ENCODE measurements at places on chromosomes 16 and 17.

- no peak for DNase-seq
These were observed 99.7 kb downstream of the VPS53 start for GRCh38 chr17:614653-615546.

DNA sequence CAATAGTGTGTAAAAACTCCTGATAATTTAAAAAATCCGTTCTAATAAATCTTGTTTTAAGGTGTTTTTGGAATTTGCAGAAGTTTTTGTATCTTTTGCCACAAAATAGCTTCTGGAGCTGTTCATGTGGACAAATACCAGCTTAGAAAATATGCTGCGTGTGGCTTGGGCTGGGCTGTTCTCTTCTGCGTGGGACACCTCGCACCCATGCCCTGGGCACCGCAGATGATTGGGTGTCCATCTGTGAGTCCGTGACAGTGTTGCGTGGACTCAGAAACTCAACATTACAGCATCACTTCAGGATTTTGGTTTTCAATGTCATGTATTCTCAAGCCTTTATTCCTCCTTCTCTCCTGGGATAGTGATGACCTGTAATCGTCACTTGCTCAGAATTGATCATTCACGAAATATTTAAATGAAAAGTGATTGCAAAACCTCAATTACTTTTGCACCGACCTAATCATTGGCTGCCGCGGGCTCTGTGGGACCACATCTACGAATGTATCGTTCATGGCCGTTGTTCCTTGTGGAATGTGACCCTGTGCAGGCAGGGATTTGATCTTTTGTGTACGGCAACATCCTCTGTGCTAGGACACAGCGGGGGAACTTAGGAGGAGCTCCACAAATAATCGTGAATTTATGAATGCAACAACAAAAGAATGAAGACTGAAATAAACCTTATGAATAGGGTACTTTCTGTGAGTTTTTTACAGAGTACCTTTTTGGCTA lies 210.3 kb upstream of the FOXF1 start:
- no peak for DNase-seq

DNA sequence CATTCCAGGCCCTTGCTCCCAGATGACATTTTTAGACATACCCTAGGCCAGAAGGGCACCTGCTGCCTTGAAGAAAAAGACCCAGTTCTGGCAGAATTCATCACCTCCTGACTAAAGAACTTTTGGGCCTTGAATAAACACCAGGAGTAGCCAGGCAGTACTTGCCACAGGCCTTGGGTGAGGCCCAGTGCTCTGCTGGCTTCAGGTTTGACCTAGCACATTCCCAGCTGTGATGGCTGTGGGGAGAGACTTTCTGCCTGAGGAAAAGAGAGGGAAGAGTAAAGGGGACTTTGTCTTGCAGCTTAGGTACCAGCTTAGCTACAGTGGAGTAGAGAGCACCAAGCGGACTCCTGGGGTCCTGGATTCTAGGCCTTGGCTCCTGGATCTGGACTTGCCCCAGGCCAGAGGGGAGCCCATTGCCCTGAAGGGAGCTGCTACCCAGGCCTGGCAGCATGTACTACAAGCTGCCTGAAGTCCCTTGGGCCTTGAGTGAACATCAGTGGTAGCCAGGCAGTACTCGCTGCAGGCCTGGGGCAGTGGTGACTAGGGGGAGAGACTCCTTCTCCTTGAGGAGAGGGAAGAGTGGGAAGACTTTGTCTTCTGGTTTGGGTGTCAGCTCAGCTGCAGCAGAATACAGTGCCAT lies 44.3 kb downstream of the ABCA8 start:
- no peak for DNase-seq

- DNase-seq: no peak
These were observed 33.3 kb upstream of the DYNLRB2 start for GRCh38 chr16:80507538-80507937.

DNA sequence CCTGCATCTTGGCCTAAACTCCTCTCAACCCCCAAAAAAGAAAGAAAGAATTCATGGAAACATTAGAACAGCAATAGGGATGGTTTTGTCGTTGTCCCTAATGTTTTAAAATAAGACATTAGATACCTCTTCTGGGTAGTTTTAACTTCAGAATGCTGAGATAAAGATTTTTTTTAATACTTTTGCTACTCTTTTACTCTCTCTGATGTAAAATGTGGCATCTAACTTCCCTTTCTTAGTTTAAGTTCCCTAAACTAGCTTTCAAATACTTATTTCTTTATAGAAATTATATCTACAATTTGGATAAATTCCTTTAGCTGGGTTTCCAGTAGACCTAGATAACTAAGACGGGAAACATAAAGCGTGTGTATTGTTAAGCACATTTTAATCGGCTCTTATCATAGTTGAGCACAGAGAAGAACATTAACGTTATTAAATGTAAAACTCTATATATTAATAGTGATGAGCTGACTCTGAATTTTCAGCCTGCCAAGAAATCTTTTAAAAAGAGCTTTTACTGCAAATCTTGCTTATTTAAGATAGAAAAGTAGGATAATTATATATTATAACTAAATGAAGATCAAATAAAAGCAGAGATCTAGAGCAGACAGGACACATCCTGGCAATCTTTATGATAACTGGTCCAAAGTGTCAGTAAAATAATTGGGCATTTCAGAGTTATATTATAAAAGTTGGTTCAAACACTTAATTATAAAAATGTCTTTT lies 183.2 kb downstream of the CYB561 start:
- no peak for DNase-seq

- no peak for DNase-seq
These were observed 1.5 kb upstream of the ABCC12 start for GRCh38 chr16:48157302-48157701.

DNA sequence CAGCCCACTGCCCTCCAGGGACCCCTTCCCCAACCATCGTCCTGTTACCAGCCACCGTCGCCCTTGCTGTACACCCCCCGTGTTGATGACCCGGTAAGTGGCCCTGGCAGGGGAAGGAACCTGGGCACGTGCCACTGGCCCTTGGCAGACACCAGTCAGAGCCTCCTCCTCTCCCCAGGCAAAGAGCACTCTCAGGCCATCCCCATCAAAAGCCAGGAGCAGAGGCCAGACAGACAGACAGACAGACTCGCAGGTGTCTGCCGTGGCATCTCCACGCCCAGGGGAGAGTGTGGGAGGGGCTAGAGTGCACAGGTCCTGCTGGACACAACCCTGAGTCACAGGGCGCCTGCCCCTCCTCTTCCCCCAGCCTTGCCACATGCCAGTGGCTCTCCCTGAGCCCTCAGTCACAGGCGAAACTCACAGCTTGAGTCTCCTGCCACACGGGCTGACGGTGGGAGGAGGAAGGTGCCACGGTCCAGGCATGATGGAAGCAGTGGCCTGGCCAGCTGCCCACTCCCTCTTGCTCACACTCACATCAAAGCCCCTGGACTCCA lies 7.8 kb downstream of the CLCN7 start:
- DNase-seq: no peak

DNA sequence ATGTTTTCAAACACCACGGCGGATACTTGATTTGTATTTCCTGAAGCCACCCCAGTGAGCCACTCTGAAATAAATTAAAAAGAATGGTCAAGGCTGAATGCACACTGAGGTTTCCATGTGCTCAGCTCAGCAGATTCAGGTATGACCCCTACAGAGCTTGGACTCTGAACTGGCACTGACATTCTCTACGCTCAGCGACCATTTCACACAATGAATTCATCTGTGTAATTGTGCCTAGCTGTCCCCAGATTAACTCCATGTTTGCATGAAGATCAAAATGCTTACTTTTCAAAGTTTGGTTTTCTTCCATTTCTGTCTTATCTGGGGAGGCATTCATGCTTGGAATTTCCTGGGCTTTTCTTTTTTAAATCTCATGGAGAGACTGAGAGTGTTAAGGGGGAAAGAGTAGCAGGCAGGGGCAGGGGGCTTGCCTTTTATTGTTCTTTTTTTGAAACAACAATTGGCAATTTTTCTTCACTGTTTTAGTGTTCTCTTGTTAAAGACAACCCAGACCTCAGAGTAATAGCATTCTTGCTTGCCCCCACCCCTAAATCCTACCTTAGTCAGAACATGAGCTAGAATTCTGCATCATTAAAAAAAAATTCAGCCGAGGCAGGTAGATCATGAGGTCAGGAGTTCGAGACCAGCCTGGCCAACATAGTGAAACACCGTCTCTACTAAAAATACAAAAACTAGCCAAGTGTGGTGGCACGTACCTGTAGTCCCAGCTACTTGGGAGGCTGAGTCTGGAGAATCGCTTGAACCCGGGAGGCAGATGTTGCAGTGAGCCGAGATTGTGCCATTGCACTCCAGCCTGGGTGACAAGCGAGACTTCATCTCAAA lies 85.5 kb upstream of the HNF1B start:
- no peak for DNase-seq

- DNase-seq: peak; percentile 29
These were observed 153.4 kb upstream of the PLCG2 start for GRCh38 chr16:81625544-81626153.

GRCh38 chr16:27424772-27425498 lies 23.0 kb downstream of the IL21R start:
- no peak for DNase-seq

- no peak for DNase-seq
These were observed 222.6 kb upstream of the CPHXL start for GRCh38 chr16:75948886-75949285.

DNA sequence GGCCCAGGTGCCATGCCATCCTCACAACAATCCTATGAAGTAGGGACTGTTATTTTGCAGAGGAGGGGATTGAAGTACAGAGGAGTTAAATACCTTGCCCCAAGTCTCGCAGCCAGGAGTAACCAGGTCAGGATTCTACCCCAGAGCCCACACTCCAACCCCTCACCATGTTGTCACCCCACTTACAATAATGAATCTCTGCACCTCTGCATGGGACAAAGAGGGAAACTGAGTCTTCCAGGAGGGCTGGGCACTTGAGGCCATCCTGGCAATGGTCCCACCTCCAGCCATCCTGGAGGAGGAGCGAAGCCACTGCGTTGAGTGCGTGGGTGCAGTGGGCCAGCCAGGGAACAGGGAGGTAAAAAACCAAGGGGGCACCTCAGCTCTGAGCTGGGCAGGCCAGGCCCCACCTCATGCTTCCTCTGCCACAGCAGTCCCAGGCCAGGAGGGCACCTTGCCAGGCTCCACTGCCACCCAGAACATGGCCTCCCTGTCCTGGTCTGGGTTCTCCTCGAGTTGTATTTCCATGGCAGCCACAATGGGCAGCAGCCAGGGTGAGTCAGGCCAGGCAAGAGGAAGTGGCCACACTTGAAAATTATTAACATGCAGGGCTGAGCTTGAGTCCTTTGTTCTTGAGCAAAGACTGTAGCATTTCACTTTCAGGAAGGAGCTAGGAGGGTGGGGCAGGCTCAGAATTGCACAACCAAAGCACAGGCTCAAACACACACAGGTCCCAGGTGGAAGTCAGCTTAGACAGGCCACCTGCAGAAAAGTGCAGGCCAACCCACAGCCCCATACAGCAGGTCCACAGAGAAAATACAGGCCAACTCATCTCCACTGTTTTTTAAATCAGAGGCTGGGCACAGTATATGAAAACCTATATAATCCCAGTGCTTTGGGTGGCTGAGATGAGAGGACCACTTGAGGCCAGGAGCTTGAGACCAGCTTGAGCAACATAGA lies 52.1 kb downstream of the CUEDC1 start:
- peak; percentile 66 for DNase-seq

DNA sequence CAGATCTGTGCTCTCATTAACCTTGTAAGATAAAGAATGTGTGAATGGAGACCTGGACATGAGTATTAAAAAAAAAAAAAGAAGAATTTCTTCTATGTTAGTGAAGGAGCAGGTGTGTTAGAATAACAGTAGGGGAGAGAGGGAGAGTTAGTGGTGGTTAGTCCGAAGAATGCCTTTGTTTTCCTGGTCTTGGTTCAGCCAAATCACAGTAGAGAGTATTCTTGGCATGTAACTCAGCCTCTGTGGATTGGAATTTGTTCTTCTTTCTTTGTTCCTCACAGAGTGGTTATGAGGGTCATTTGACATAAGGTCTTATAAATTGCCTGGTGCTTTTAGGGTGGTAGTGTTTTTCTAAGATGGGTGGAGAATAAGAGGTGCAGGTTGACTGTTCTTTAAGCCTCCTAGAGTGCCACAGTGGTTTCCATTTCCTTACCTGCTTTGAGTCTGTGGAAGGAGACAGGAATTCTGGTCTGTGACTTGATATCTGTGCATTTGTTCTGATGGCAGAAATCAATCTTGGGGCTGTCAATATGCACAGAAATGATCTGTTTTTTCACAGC lies 17.6 kb downstream of the NUP93 start:
- DNase-seq: no peak

GRCh38 chr17:59757881-59758385 lies 50.5 kb downstream of the VMP1 start:
- DNase-seq: no peak

- peak; percentile 99 for DNase-seq
These were observed 27.8 kb upstream of the ST6GALNAC1 start for GRCh38 chr17:76671123-76671911.

DNA sequence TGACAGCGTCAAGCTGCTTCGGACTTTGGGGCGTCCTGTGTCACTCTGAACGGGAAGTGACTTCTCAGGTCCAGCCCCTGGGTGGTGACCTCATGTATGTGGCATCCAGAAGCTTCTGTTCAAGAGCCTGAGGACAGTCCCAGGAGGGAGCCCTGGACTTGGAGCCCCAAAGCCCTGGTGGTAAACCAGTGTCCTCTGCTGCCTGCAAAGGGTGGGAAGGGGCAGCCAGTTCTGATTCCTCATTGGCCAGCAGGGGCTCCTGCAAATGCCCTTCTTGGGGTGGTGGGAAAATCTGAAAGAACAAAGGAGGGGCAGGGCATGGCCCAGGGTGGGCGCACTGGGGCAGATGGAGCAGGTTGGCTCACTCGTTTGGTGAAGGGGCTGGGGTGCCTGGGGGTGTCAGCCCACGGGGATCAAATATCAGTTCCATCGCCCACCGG lies 1.6 kb downstream of the OSGIN1 start:
- DNase-seq: no peak

GRCh38 chr17:3511852-3512504 lies 36.2 kb downstream of the ASPA start:
- no peak for DNase-seq

- no peak for DNase-seq
These were observed 954.7 kb upstream of the RBFOX1 start for GRCh38 chr16:6377956-6378355.

DNA sequence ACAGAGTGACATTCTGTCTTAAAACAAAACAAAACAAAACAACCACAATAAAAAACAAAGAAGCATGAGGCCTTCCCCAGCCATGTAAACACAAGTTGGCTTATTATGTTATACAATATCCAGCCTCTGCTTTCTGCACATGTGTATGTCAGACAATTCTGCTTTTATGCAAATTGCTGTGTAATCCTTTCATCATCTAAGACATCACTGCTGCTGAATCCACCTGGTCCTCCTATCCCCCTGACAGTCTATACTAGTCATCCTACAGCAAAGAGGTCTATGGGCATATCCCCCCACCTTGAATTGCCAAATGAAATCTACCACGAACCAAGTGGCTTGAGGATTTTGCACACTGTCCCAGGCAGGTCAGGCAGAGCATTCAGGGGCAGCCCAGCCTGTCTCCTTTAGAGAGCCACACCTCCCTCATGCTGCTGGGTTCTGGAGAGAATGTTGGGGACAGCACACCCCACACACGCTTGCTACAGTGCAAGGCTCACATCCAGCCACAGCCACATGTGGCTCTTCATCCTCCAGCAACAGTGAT lies 339.6 kb upstream of the CDH5 start:
- DNase-seq: no peak

Measured in hippocampal formation (tissue), 2 donors.